ENCODE measurements at places on chromosomes 3 and 15.

- no peak for DNase-seq
These were observed 222.7 kb downstream of the XXYLT1 start for GRCh38 chr3:195048059-195048905.

- peak; percentile 61 for DNase-seq
These were observed 48.7 kb downstream of the COL8A1 start for GRCh38 chr3:99686955-99687612.

- DNase-seq, result no peak
These were observed 48.3 kb downstream of the PRTG start for GRCh38 chr15:55694652-55695150.

DNA sequence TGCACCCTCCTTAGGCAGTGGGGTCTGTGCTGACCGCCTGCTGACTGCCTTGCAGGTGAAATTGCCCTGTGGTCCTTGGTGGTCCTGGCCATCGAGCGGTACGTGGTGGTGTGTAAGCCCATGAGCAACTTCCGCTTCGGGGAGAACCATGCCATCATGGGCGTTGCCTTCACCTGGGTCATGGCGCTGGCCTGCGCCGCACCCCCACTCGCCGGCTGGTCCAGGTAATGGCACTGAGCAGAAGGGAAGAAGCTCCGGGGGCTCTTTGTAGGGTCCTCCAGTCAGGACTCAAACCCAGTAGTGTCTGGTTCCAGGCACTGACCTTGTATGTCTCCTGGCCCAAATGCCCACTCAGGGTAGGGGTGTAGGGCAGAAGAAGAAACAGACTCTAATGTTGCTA lies 2.4 kb downstream of the RHO start:
- DNase-seq, result no peak

DNA sequence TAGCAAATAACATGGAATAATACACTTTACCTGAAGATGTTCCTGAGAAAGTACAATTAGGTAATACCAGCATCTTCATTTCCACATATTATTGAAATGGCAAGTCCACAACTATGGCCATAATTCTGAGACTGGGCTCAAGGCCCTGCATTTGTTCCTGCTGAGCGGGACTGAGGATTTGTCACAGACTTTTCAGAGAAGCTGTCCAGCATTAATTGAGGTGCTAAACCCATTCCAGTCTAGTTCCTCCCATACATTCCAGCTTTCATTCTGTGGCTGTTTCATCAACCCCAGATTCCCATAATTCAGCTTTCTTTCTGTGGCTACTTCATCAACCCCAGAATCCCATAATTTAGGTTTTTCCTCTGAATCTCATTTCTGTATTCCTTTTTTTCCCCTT lies 293.4 kb upstream of the GBE1 start:
- DNase-seq, result no peak

GRCh38 chr3:196837819-196838420 lies 29.8 kb upstream of the SENP5 start:
- peak; percentile 70 for DNase-seq

- DNase-seq, result no peak
These were observed 102.1 kb downstream of the DUT start for GRCh38 chr15:48433226-48433886.
